ENCODE measurements at places on chromosomes 5 and 9.

GRCh38 chr5:97297704-97298091 lies 114.7 kb upstream of the RIOK2 start:
- DNase-seq, result no peak

- DNase-seq, result no peak
These were observed 26.6 kb upstream of the CD180 start for GRCh38 chr5:67223211-67223610.

GRCh38 chr9:128099231-128099931 lies 28.1 kb downstream of the PTGES2 start:
- DNase-seq, result no peak

DNA sequence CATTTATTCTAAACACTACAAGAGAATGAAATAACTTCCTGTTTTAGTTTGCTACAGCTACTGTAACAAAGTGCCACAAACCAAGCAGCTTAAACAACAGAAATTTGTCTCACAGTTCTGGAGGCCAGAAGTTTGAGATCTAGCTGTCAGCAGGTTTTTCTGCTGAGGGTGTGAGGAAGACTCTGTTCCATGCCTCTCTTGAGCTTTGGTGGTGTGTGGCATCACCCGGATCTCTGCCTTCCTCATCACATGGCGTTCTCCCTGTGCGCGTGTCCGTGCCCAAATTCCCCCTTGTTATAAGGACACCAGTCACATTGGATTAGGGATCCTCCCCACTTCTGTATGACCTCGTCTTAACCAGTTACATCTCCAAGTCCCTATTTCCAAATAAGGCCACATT lies 97.7 kb downstream of the CFAP95 start:
- no peak for DNase-seq

DNA sequence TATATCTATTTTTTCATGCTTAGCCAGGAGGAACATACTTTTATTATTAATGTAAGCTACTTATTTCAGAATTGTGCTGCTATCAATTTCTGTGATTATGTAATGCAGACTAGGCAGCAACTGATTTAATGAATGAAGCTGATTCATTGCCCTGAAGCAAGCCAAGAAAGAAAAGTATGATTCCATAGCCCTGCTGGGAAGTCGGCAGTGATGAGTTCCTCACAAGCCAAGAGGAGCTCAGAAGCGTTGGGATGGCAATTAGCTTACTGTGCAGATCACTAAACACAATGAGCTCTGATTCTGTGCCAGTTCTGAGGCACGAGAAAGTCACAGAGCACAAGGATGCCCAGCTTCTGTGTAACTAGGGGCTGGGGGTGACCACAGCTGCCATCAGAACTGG lies 254.3 kb upstream of the KLF9 start:
- DNase-seq, result no peak

DNA sequence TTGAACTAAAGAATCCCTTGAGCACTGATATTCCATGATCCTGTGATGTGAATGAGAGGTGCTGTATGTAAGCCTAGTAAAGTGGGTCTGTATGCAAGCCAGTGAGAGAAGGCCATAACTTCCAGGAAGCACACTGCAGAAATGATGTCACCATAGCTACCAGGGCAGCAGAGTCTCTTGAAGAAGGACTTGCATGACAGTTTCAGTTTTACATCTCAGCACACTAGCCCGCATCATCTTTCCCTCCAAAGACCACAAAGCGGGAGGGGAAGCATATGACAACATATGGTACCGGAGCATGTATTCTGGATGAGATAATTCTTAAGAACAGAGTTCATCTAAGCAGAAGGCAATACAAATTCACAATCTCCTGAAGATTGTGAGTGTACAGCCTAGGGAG lies 37.6 kb upstream of the MAST4 start:
- DNase-seq, result no peak

- no peak for DNase-seq
These were observed 178 bp downstream of the MORN5 start for GRCh38 chr9:122159925-122160246.

- no peak for DNase-seq
These were observed 120.6 kb downstream of the PIK3R1 start for GRCh38 chr5:68336200-68336599.

DNA sequence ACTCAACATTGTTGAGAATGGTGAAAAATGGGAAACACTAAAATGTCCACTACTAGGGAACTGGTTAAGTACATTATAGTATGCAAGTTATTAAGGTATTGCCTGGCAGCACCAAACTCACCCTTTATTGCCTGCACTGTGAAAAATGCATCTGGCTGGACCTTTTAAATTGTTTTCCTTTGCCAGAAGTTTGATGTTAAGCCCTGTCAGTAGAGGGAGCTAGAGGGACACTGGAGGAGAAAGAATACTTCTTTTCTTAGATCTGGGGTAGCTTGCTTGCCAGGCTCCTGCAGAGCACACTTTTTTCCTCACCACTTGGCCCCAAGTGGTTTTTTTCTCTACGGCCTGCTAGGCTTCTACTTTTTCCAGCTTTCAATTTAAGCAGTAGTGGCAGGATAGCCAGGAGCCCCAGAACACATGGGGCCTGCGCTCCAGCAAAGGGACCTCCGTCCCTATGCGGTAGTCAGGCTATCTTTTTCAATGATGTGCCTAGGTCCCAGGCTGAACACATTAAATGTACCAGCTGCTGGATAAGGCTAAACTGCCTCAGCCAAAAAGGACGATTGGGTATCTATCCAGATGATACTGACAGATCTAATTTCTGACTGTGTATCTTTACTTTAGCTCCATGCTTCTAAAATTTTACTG lies 8.0 kb upstream of the HABP4 start:
- DNase-seq, result no peak

DNA sequence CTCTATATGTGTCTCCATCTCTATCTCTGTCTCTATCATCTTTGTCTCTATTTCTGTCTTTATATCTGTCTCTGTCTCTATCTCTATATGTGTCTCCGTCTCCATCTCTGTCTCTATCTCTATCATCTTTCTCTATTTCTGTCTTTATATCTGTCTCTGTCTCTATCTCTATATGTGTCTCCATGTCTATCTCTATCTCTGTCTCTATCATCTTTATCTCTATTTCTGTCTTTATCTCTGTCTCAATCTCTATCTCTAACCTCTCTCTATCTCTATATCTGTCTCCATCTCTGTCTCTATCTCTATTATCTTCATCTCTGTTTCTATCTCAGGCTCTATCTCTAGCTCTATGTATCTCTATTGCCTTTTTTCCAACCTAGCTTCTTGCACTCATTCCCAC lies 37.0 kb downstream of the IRX4 start:
- DNase-seq, result no peak

- no peak for DNase-seq
These were observed 31.1 kb upstream of the STXBP1 start for GRCh38 chr9:127580879-127581475.

- no peak for DNase-seq
These were observed 233.3 kb upstream of the DAP start for GRCh38 chr5:10994091-10994986.

DNA sequence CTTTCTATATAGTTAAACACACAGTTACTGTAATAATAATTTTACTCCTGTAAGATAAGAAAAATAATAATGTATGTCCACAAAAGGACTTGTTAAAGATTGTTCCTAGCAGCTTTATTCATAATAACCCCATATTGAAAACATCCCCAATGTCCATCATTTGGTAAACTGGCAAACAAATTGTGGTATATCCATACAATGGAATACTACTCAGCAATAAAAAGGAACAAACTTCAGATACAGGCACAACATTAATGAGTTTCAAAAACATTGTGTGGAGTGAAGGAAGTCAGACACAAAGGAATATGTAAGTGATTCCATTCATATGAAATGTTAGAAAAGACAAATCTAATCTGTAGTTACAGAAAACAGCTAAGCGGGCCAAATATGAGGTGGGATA lies 1.9 kb upstream of the MEGF10 start:
- no peak for DNase-seq

DNA sequence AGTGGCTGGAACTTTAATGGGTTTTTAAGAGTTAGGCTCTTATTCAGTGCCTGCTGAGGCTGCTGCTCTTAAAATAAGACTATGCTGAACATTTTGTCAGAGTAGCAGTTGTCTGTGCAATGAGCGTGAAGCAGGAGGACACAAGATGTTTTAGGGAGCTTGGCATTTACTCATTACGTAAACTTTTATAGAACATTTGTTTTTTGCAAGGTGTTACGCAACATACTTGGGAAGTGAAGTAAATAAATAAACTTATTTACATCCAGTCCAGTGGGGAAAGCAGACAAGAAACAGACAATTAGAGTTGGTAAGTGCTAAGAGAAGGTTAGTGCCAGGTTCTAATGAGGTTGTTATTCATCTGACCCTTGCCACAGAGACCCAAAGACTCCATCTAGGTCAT lies 226.0 kb downstream of the HINT1 start:
- no peak for DNase-seq

GRCh38 chr9:116144038-116144437 lies 9.6 kb upstream of the PAPPA start:
- no peak for DNase-seq

DNA sequence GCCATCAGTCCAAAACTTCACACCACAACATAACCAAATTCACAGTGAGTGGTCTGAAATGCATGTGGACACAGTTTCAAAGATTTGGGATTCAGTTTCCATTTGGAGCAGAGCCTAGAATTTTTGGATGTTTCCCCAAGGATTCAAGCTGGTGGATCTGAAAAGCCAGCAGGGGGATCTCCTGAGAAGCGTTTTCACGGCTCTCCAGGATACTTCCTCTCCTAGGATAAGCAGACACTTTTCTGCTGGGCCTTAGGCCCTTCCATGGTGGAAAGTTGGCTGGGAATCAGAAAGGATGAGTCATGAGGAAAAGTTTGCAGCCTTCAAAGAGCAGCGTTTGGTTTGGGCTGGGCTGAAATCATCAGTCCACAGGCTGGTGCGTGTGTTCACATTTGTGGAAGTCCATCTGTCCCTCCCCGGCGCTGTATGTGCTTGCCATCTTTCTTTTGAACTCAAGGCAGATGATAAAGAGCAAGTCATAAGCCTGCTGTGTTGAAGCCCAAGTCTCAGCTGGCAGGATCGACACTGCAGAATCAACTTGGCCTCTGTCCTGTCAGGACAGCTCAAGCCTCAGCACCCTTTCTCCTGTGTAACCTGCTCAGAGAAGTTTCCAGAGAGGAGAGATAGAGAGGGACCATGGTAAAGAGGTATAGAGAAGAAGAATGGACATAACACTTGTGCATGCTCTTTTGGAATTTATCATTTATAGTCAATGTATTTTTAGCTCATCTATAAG lies 152.6 kb upstream of the MSX2 start:
- peak; percentile 57 for DNase-seq

DNA sequence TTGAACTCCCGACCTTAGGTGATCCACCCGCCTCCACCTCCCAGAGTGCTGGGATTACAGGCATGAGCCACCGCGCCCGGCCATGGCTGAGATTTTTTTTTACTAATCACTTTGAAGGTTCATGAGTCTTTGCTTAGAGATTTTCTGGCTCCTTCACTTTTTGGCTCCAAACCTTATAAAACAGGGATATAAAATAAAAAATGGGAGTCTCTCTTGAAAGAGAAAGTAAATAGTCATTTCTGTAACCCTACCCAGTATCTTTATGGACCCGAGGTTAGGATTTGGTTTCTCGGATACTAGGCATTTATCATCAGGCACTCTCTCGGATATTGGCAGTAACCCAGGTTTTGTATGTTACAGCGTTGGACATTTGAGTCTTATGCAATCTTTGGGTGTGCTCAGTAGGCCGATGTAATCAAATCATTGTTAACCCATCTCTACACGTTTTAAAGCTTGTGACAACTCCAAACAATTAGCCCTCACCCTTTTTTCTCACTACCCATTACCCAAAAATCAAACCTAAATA lies 25.3 kb downstream of the STXBP1 start:
- DNase-seq, result no peak

DNA sequence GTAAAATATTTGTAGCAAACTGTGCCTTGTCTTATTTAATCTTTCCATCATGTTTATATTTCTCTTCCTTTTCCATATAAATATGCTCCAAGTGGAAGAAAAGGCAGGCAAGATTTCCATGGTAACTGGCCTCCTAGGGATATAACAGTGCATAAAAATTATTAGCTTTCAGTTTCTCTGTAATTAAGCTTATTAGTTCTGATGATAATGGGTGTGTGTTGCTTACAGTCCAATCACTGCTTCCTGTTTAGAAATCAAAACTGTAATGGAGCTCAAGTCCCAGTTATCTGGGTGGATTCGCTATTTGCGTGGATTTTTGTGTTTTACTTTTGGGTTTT lies 213.0 kb downstream of the PJA2 start:
- no peak for DNase-seq

DNA sequence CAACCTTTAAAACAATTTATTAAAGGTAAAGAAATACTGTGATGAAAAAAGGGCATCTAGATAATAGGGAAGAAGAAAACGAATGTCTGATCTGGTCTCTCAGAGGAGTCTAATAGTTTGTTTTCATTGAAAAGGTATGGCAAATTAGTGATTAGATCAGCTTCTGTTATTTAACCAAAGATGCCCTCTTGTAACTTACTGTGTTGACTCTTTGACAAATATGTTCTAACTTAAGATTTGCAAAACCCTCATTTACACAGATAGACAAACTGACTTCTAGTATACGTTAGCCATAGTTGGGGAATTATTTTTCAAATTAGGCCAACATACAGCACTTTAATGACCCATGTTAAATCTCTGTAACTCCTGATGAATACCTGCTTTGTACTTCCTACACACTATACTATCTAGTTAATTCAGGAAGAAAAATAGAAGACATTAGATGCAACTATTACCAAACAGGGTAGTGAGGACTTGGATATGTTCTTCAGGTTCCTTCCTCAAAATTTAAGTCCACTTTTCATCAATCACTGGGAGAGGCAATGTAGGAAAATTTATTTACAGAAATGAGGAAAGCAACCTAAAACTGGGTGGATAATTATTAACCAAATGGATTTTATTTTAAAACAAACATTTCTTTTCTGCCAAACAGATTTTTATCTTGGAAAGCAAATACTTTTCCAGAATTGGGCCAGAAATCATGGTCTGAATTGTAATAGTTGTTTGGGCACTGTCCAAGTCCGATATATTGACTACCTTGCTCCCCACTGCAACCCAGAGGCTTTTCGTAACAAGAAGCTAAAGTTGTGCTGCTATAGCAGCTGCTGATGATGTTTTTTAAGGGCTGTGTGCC lies 66.4 kb upstream of the PPP2R2B start:
- DNase-seq, result no peak

GRCh38 chr5:146007270-146007669 lies 70.9 kb downstream of the SH3RF2 start:
- no peak for DNase-seq

DNA sequence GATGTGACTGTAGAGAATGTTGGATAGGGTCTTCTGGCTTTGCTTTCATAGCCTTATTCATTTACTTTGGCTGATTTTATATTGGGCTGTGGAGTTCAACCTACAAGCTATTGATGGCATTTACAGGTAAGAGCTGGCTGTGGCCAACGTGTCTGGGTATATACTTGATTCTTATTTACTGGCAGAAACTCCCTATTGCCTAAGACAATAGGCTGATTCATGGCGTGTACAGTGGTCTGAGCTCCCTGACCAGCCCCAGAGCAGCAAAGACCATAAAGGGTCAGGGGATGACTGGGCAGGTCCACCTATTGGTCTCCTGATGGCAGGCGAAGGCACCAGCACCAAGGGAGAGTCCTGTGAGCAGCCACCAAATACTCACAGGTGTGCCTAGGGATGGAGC lies 190.2 kb upstream of the DMRTA1 start:
- no peak for DNase-seq
